COLO829 (cell line): ENCODE measurements at places on chromosomes 6 and 20.

- DNase-seq: no peak
These were observed 6.1 kb upstream of the RNF8 start for GRCh38 chr6:37347670-37348111.

- peak; percentile 90 for DNase-seq
These were observed 44.6 kb upstream of the PXDC1 start for GRCh38 chr6:3795836-3796718.

DNA sequence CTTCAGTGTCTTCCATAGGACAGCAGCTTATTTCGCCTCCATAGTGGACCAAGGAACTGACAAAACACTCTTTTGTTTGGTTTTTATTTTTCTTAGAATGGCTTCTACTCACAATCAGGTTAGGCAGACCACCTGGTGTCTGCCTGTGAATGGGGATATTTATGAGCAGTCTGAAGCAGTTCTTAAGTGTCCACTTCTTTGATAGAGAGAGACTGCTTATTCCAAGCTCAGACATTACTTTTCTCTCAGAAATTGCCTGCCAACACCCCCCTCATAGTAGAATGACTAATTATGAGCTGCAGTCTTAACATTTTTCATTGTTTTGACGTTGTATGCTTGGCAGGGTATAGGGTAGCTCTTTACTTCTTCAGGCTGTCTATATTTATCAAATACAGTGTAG, 174.7 kb downstream of the ZFAND3 start:
- peak; percentile 39 for DNase-seq

- no peak for DNase-seq
These were observed 632.8 kb downstream of the HACE1 start for GRCh38 chr6:104226790-104227446.

DNA sequence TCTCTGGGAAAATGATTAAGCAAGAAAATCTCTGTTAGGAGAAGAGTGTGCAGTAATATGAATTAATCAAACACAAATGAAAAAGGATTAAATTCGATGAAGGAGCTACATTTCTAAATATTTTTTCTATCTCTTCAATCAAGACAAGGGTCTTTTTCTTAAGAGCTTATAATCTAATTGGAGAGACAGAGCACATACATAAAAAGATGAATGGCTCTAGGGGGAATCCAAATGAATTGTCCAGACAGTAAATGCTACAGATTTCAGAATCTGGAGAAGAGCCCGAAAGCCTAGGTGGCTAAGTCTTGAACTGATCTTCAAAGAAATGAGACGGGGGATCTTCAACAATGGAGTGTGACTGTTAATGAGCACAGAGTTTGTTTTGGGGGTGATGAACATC, 723.6 kb downstream of the UTRN start:
- DNase-seq: no peak

GRCh38 chr6:95248499-95248898, 328.8 kb upstream of the MANEA start:
- DNase-seq: no peak
